ENCODE measurements at places on chromosomes 7 and 10.

GRCh38 chr10:107434201-107434600 lies 269.7 kb upstream of the SORCS1 start:
- DNase-seq = no peak

DNA sequence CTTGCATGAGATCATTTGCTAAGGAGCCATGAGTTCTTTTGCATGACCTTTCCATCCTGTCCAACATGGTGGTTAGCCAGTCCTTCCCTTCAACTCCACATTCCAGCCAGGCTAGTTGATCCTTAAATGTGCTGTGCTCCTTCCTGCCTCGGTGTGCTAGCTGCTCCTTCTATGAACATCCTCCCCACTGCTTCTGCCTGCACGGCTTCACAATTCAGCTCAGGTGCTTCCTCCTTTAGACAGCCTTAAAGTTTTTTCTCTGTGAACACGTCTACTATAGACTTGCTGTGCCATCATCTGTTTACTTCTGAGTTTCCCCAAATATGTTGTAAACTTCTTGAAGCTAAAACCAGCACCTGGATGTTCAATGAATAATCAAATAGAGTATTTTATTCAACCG lies 95.5 kb downstream of the OTUD1 start:
- no peak for DNase-seq

GRCh38 chr7:105934572-105935185 lies 28.4 kb upstream of the CDHR3 start:
- DNase-seq = no peak

DNA sequence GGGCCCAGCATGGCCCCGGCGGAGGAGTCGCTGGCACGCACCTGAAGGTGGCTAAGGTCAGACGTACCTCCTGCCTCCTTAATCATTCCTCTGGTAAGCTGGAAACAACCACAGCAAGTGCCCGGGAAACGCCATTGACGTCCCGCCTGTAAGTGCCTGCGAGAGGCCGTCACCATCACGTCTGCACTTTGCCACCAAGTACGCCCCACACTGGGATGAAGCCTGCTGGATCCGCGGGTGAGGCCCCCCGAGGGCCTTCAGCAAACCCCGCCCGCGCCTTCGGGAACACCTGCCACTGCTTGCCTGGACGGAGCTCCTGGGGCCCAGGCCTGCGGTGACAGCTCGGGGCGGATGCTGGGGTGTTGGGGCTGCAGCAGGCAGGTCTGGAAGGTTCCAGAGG lies 12.5 kb downstream of the ADGRA1 start:
- no peak for DNase-seq

GRCh38 chr10:87054373-87055295 lies 34.5 kb downstream of the FAM25A start:
- DNase-seq = no peak

DNA sequence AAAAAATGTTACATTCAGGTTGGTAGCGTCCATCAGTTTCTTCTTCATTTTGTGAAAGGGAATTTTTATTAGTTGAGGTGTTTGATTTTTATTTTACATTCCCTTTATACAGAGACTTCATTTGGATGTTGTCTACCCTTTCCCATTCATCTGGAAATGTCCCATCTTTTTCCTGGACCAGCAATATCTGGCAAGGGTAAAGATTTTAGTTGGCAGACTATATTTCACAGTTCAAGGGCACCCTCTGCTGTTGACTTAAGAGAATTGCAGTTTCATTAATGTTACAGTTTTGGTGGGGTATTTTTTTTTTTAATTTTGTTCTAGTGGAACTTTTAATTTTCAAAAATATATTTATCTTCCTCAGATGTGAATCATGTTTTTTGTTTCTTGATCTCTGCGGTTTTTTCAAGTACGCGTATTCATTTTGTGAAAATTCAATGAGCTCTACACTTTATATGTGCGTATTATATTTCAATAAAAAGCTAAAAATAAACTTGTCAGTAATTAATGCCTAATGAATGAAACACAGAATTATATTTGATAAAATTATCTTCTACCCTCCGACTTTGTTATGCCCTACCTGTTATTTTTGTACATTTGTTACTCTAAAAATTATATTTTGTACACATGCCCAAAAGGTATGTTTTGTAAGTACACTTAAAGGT lies 97.9 kb upstream of the KLF14 start:
- peak; percentile 40 for DNase-seq

- DNase-seq = peak; percentile 75
Measured at GRCh38 chr10:72274730-72275350, 1.1 kb downstream of the DDIT4 start.

GRCh38 chr10:127447197-127447596 lies 101.9 kb upstream of the NPS start:
- DNase-seq = no peak

DNA sequence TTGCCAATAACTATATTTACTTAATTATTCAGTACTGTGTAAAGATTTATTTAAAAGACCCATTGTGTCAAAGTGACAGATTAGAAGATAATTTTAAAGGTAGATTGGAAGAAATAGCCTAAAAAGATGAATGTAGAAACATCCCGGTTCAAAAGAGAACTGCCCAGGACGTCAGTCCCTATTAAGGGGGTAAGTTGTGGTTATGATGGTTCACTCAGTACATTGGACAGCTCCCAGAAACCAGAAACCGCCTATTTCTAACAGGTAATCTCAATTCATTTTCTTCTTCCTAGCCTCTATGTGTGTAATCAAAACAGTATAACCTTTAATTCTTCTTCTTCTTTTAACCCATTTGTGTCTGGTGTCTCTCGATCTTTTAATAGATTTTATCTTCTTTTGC lies 1.5 kb upstream of the FERD3L start:
- DNase-seq = no peak

- no peak for DNase-seq
Measured at GRCh38 chr7:13880789-13881188, 108.7 kb downstream of the ETV1 start.

GRCh38 chr10:119304541-119304940 lies 97.2 kb downstream of the GRK5 start:
- DNase-seq = no peak

DNA sequence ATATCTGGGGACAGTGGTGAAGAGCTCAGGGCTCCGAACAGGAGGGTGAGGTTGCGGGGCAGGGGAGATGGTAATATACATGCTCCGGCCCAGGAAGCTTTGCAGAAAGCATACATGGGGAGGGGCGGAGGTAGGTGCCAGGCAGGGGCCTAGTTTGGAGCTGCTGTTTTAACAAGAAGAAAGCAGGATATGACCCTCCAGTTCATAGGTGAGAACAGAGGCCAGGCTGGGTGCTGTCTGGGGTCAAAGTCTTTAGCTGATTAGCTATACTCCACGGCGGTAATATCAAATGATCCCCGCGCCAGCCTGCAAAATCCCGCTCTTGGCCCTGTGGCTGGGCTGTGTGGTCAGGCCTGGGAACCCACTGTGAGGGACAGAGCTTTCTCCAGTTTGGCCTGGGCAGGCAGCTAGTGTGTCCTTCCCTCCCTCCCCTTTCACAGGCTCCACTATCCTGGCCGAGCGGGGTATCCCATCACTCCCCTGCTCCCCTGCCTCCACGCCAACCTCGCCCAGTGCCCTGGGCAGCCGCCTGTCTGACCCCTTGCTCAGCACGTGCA lies 95.6 kb downstream of the NEURL1 start:
- no peak for DNase-seq

DNA sequence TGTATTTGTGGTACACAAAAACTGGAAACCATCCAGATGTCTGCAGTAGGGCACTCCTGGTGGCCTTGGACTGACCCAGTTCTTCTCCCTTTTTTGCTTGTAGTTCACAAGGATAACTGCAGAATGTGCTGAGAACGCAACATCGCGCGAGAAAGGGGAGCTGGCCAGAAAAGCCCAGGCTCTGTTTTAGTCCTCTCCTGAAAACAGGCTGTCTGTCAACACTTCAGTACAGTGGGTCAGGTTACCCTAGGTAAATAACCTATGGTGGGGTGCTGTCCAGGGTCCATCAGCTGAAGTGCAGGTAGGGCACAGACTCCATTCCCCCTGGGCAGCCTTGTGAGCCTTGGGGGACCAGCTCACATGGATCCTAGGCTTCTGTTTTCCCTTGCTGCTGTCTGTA lies 495.8 kb downstream of the MDFIC start:
- DNase-seq = no peak

DNA sequence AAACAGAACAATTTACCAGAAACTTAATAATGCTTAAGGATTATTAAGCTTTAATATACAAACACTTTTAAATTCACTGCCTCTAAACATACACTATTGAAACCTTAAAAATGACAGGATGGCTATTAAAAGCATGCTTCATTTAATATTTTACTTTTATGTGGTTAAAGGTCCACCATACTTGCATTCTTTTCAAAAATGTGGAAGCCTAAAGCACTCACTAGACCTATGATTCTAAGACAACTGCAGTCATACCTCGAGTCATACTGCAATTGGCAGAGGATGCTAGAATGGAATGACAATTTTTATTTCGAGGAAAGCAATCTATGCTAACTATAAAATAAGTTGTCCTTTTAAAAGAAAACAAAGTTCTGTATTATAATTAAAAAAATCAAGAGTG lies 85.3 kb downstream of the PIP4K2A start:
- DNase-seq = no peak

DNA sequence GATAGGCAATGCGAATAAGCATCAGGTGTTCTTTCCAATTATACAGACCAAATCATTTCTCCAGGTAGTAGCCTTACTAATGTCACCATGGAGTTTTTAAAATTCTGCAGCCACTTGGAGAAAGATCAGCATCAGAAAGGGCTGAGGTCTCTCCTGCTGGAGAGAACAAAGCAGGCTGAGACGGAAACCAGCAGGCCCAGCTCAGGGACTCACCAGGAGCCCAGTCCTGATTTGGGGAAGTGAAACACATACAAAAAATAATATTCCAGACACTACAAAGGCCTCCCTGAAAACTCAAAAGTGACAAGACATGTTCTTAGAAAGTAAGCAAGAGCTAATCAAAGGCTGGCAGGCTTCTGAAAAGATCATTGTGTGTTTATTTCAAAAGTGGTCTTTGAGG lies 207.1 kb upstream of the GHITM start:
- no peak for DNase-seq

- DNase-seq = no peak
Measured at GRCh38 chr10:104446151-104446550, 92.5 kb downstream of the CFAP58 start.

DNA sequence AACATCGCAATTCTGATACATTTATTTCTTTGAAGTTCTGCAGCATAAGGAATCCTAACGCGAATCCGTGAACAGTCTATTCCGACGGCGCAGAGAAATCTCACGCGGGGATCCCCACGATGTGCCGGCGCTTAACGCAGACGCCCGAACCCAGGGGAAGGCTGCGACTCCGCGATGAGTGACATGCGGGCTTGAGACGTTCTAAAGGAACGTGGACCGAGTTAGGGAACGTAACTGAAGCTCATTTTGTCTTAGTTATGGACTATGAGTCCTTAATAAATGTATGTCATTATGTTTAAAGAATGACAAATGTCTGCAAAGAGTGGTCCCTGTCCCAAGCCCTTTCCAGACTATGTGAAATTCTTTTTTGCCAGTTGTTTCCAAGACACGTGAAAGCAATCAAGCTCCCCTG lies 995 bp upstream of the PARD3 start:
- no peak for DNase-seq

DNA sequence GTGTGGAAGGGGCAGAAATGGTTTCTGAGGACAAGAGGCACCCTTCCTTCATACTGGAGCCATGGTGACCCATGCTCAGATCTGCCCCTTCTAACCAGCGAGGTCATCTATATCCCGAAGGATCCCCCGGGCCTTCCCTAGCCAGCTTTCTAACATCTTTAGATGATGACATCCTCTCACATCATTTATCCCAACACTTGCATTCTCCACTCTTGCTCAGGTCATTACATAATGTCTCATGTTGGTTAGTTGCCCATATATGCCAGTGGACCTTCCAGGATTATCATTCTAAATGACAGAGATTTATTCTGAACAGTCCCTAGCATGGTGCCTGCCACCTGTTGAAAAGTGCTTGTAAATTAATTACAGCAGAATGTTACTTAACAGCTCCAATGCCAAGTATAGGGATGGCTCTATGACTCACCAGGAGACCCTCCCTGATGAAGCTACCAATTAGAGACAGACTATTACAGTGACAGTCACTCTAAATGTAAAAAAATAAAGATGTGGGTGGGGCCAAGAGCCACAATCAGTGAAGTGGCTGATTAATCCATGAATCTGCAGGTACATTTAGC lies 22.6 kb upstream of the ABLIM1 start:
- no peak for DNase-seq

DNA sequence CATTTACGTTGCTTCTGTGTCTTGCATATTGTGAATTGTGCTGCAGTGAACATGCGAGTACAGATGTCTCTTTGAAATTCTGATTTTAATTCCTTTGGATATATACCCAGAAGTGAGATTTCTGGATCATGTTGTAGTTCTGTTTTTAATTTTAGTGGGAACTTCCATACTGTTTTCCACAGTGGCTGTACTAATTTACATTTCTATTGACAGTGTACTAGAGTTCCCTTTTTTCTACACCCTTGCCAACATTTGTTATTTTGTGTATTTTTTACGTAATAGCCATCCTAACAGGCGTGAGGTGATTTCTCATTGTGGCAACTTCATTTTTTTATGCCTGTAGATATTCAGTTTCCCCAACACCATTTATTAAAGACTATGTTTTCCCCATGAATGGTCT lies 144.7 kb upstream of the INHBA start:
- no peak for DNase-seq

GRCh38 chr10:3077940-3078630 lies 10.7 kb downstream of the PFKP start:
- no peak for DNase-seq

- DNase-seq = no peak
Measured at GRCh38 chr7:6359734-6360133, 87.3 kb upstream of the CYTH3 start.

- no peak for DNase-seq
Measured at GRCh38 chr10:14405076-14406065, 74.6 kb upstream of the FRMD4A start.

DNA sequence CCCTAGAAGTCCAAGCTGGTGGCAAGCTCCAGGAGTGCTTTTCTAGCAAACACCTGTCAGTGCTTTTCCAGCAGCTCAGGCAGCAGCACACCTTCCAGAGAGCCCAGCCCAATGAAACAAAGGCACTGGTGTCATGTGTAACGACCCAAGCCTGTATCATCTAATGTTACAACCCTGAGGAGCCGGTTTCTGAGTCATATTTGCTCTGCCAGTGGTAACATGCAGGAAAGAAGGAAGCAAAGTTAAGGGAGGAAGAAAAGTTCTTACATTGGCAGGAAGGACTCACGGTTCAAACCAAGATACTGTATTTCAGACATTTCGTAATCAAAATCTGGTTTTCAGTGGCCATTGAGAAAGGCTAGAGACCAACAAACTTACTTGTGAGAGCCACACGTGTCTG lies at the start of gene ANKRD22:
TSS of gene ANKRD22 (minus strand) at position 139 of the 400 bp plus-strand sequence. CDS start 237 bp downstream, outside the sequence.
- DNase-seq = no peak

DNA sequence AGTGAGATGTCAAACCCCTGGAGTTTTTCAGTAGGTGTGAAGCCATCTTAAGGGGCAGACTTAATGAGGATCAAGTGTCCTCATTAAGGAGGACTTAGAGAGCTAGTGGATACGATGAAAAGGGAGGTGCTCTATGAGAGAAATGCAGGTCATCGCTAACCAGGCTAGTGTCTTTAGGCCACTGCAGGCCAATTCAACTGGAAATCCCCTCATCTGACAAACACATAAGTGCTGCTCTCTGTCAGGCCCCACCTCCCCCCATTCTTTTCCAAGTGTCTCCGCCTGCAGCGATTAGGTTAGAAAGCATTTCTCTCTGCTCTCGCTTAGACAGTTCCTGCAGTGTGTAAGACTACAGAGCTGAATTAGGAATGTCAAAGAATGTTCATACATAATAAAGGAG lies 33.7 kb downstream of the RBM28 start:
- no peak for DNase-seq

Measured in CD4-positive, alpha-beta T cell treated with Interferon alpha-2 for 1 hour (primary cell).